ENCODE measurements at places on chromosomes 11 and 22.

DNA sequence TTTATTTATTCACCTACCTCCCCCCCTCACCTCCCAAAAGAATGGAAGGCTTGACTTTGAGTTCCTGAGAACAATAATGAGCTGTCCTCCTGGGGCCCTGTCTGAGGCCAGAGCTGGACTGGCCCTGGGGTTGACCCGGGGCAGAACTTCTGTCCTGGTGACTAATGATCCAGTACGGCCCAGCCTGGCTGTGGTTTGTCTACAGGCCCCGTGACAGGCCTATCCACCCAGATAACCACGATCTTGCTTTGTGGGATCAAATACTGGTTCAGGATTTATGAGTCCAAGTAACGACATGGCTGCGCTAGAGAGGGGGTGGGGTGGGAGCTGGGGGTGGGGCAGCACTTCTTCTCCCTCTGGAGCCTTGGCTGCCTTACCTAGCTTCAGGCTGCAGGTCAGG, 81.5 kb downstream of the WT1 start:
- DNase-seq, result no peak

- DNase-seq, result no peak
Measured at GRCh38 chr22:38755155-38755910, 465 bp downstream of the SUN2 start.

- DNase-seq, result no peak
Measured at GRCh38 chr11:71311928-71312510, 59.6 kb upstream of the SHANK2 start.

- DNase-seq, result no peak
Measured at GRCh38 chr11:67355023-67355793, 1.9 kb upstream of the POLD4 start.

- no peak for DNase-seq
Measured at GRCh38 chr11:47387944-47388696, 9.8 kb upstream of the SPI1 start.

DNA sequence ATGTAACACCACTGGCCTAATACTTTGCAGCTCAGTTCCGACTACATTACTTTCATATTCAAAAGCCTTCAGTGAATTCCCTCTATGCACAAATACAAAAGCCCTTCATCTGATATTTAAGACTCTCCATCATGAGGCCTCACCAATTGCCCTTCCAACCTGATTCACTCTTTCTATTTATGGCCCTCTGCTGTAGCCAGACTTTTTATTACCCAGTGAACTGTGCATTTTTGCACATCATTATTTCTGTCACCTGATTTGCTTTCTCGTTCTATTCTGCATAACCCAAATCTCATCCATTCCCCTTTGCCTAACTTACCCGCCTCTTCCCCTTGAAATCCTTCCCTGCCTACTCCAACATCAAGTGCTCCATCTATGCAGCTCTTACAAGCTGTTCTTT, 78.3 kb downstream of the BBOX1 start:
- DNase-seq, result no peak

- no peak for DNase-seq
Measured at GRCh38 chr11:112294688-112295340, 34.2 kb upstream of the PLET1 start.

DNA sequence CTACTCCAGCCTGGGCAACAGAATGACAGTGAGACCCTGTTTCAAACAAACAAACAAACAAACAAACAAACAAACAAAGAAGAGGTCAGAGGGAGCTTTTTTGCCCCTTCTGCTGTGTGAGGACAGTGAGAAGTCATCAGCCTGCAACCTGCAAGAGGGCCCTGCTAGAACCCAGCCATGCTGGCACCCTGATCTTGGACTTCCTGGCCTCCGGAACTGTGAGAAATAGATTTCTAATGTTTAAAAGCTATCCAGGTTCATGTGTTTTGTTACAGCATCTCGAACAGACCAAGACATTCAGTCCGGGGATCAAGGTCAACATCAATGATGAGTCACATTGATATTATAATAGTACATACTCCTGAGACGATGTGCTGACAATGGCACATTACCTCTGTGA, 41.4 kb upstream of the GRAMD1B start:
- DNase-seq, result no peak

- no peak for DNase-seq
Measured at GRCh38 chr11:46075168-46075567, 46.1 kb downstream of the PHF21A start.

DNA sequence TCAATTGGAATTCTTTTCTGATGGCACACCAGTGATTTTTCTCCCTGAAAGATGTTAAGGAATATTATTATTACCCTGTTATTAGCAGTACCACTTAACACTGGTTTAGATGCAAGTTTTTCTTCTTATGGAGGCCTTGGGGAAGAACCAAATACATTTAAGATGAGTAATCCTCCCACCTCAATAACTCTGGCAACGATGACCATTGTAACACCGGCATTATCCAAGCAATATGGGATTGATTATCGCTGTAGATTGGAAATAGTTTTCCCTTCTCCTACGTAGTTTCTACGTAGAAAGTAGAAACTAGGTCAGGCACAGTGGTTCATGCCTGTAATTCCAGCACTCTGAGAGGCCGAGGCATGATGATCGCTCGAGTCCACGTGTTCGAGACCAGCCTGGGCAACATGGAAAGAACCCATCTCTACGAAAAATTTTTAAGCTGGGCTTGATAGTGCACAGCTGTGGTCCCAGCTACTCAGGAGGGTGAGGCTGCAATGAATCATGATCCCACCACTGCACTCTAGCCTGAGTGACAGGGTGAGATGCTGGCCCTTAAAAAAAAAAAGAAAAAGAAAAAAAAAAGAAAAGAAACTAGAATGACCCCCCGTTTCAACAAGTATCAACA, 45.5 kb downstream of the PACSIN2 start:
- DNase-seq, result no peak

DNA sequence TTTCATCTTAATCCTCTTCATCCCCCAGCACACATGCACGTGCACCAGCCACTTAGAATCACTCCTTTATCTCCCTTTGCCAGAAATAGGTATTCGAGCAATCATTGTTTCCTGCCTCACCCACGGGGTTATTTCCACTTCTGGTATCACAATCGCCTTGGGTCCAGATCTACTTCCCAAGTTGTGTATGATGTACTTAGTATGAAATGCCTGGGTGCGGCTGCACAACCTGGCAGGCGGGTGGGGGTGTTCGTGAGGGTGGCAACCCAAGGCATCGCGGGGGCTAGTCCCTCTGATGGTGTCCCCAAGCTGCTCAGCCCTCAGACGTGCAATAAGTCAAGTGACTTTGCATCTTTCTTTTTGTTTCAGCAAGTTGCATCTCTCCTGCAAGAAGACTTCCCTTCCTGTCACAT, 475.6 kb downstream of the MIAT start:
- no peak for DNase-seq

GRCh38 chr11:84419616-84420015, 1133.4 kb upstream of the CCDC90B start:
- no peak for DNase-seq

- DNase-seq, result no peak
Measured at GRCh38 chr11:2298795-2299761, 2.6 kb downstream of the C11orf21 start.

GRCh38 chr11:124612567-124613246, 1.5 kb downstream of the PANX3 start:
- no peak for DNase-seq

DNA sequence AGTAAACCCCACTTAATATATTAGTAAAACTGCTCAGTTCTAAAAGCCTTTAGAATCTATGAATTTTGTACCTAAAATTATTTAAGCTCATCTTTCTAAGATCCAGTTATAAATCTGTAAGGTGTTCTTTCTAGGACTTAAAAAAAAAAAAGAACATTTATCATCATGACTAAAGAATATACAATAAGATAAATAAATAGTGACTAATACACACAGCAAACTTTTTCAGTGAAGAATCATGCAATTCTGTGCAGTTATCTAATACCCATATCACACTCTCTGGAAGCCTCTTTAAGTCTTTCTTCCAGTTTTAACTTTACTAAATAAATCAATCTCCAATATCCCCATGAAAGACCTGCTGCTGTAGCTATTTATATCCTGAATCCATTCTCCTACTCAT, 59.8 kb downstream of the CEP57 start:
- no peak for DNase-seq

- DNase-seq, result no peak
Measured at GRCh38 chr22:29617922-29618629, 14.6 kb downstream of the NF2 start.

- DNase-seq, result no peak
Measured at GRCh38 chr11:35073691-35074419, 65.1 kb upstream of the CD44 start.

DNA sequence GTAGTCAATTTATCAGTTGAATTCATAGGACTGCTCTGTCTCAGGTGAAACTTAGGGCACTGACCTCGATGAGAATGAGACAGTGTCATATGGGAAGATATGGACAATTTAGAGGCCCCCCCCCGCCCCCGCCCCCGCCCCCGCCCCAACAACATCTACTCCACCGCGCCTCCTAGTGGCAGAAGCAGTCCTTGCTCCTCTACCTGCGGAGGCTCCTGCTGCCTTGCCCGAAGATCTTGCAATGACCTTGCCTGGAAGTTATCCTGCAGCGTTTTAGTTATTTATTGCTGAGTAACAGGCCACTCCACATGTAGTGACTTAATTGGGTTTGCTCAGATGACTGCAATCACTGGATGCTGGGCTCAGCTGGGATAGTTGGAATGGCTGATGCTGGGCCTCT, 15.2 kb downstream of the SERPINH1 start:
- DNase-seq, result no peak

DNA sequence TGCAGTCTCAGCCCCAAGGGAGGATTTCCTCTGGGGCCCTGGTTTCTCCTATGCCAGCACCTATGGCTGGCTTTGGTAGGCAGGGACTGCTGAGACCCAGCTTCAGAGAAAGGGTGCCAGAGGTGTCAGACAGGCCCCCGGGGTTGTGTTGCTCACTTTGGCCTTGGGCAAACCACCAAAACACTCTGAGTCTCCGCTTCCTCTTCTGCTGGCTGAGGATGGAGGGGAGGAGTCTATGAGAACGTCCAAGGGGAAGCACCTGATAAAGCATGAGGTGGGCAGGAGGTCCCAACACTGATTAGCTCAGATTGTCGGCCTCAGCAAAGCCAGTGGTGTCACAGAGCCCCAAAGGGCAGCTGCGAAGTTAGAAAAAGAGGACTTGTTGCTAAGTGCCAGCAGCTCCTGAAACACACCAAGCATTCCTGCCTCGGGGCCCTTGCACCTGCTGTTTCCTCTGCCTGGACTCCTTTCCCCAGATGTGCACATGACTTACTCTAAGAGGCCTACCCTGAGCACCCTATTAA, 10.5 kb downstream of the SMTNL1 start:
- no peak for DNase-seq

DNA sequence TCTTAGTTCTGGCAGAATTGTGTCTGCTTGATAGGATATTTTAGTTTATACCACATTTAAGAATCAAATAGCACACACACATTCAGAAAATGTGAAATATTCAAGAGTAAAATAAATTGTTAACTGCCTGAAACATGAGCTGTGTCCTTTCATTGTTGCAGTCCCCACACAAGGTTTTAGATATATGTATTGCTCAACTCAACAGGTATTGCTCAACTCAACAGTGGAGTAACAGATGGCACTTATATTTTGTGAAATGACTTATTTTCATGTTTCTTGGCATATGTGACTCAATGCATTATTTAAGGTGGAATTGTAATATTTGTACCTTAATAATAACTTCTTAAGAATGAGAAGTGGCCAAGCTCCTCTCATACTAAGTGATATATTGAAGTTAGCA, 760.3 kb downstream of the CNTN5 start:
- DNase-seq, result no peak

DNA sequence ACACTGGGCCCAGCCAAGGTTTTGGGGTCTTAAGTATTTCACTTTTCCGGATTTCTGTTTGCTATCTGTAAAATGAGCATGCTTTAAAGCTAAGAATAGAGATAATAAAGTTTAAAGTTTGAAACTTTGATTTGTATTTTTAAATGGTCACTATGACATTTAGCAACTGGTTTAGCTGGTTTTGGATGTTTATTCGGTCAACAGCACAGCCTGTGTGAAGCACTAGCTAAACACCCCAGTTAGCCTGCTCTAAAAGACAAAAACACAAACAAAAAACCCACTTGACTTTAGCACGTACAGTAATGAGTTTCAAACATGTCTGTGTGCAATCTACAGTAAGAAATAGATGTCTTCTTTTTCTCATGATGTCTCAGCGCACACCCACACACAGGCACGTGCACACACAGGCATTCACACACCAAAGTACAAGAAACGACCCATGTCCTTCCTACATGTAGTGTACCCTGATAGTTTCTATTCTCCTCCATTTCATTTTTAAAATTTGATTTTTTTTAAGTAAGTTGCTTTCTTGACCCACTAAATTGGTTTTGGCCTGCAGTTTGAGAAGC, 29.4 kb downstream of the SLC1A2 start:
- DNase-seq, result no peak

DNA sequence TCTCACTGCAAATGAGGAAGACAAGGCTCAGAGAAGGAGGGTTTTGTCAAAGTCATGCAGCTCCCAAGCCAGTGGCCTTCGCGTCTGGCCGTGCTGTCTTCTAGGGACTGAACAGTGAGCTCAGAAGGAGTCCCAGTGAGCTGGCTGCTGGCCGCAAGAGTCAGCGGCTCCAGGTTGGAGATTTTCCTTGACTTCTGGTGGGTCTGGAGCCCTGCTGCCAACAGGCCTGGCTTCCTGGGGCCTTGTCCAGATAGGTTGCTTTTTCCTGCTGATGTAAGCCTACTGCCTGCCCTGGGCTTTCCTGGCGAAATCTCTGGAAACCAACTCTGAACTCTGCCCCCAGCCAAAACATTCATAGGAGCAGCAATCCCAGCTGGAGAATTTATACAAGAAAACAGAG, 272.7 kb upstream of the CADM1 start:
- no peak for DNase-seq

DNA sequence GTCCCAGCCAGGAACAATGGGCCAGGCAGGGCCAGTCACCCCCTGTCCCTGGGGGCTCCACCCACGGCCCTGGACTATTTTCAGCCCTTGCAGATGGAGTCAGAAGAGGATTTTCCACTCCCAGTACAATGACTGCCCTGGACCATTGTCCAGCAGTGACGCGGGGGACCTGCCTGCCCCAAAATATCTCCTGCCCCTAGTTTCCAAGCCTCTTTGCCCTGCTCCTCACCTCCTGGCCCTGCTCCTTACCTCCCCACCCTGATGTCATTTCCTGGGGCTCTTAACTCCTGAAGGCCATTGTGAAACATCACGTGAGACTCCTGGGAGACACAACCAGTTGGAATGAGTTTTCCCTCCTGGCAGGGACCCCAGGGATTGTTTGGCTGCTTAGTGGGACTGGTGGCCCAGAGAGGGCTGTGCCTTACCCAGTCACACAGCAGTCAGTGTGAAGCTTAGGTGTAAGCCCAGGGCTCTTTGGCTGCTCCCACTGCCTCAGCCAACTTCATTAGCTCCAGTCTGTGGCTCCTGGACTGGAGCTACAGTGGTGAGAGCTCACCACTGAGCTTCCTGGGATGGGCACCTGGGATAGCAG, 22.2 kb downstream of the P2RY2 start:
- DNase-seq, result no peak

GRCh38 chr11:85755285-85755684, 55.7 kb downstream of the SYTL2 start:
- no peak for DNase-seq

GRCh38 chr11:119179983-119180382, 5.3 kb upstream of the NHERF4 start:
- DNase-seq, result no peak

GRCh38 chr11:112050721-112051120, 23.1 kb downstream of the PIH1D2 start:
- DNase-seq, result no peak

GRCh38 chr11:70545610-70545912, 147.2 kb downstream of the CTTN start:
- peak; percentile 6 for DNase-seq

All from DMS 273 treated with DMSO at 0.1 percent for 48 hours (cell line).